ENCODE measurements at places on chromosomes 12 and 14. TPM values are rescaled to one million over a fixed set of nuclear protein-coding genes. Genes with fewer than 3 reads are reported as not detected.
A peak's percentile ranks its signal among the peaks of the same experiment; 100 is the strongest.

- peak; percentile 19 for DNase-seq
These were observed 290.2 kb downstream of the PRKD1 start for GRCh38 chr14:29637411-29637810.

GRCh38 chr14:45133683-45134050, 614 bp downstream of the FKBP3 start:
- no peak for DNase-seq

DNA sequence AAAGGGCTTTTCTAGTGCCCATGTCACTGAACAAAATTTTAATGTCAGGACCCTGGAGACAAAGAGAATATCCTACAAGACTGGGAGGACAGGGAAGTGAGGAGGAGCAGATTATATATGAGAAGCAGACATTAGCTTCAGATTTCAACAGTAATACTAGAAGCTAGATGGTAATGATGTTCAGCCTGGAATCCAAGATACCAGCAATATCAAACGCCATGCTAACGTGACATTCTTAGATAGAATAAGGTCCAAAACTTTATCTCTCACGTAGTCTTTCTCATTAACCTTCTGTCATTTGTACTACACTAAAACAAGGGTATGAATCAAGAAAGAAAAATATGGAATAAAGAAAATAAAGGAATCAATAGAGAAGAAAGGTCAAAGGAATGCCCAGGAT, 18.7 kb downstream of the SOS2 start:
- no peak for DNase-seq

DNA sequence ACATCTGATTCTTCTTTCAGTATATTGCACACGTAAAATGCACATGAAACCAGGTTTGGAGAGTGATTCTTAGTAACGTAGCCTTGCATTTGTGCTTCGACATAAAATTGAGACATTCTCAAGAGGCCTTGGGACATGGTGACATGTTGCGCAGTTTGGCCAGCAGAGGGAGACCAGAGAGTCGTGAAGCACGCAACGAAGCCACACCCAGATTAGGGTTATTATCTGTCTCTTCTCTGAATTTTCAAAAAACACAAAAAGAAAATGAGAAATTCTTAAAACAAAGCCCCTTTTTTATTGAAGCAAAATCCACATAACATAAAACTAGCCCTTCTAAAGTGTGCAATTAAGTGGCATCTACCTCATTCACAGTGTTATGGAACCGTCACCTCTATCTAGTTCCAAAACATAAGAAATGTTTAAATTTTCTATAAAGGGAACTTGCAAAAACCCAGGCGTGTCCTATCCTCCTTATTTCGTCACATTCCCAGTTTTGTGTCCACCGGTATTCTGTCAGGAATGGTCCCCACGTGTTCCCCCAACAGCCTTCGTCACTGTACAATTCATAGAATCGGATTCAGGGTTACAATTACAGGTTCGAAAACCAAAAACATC, 108.8 kb upstream of the ATF7IP start:
- DNase-seq = peak; percentile 72

- DNase-seq = no peak
These were observed 40.5 kb upstream of the GPR68 start for GRCh38 chr14:91284791-91285548.

DNA sequence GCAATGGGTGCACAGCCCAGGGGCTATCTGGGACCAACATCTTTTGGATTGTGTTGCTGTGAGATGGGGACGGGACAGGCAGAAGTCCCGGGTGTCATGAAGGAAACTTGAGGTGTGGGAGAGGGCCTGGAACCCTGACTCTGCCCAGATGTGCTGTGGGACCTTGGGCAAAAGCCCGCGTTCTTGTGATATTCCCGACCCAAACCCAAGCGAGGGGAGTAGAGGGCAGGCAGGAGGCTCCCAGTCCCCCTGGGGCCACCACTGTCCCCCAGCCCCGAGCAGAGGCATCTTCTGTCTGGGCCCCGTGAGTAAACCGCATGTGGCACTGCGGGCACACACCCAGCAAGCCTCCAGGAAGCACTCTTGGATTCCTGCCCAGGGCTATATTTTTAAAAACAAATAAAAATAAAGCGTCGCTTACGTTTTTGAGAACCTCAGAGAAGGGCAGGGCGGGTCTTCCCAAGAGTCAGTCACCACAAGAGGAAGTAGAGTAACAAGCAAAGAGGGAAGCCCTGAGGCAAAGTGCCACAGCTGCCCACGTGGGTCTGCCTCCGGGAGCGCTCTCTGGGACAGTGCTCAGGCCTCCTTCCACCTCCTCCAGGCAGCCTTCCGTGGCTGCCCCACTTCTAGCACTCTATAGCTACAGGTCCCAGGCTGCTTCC, 39.5 kb downstream of the BEGAIN start:
- DNase-seq = peak; percentile 88

DNA sequence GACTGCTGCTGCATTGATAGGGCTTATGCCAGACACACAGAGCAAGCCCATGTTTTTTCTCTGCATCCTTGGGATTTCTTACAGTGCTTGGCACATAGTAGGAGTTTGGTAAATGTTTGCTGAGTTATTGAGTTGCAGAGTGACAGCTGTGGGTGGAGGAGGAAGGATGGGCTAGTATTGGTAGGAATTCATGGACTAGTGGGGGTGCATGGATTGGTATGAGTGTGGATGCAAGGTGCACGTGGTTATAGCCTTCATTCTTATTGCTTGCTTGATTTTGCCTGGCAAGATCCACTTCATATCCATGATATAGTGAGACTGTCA, 11.4 kb downstream of the RGS6 start:
- DNase-seq = no peak

- DNase-seq = no peak
These were observed 9.8 kb upstream of the KCNA5 start for GRCh38 chr12:5033883-5034282.

DNA sequence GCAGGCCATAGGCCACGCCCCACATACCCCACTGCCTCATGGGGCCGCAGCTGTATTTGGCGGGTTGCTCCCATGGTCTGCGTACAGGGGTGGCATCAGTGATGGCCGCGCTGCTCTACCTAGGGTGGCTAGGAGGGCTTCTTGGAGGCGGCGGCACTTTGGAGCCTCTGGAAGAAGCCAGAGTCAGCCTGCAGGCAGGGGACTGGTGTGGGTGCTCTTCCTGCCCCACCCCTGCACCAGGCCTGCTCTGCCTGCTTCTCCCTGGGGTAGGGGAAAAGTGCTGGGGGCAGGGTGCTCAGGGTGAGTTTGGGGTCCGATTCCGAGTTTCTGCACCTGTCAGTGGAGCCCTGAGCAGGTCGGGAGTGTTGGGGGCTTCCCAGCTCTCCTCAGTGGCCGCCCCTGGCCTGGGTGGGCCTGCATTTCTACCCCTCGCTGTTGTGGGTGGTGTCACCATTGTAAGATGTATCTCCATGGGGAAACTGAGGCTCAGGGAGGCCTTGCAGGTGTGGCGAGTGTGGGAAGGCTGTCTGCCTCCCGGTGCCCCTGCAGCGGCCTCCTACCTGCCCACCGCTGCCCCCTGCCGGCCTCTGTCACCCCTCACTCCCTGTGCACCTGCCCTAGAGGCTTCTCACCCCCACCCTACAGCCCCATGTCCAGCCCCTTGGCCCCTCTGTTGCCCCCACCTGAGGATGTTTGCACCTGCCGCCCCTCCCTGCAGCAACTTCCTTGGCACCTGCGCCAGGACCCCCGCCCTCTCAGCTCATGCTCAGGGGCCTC, 5.5 kb downstream of the CEP170B start:
- no peak for DNase-seq

The DTD2 gene
- total RNA-seq = 16.2 TPM

DNA sequence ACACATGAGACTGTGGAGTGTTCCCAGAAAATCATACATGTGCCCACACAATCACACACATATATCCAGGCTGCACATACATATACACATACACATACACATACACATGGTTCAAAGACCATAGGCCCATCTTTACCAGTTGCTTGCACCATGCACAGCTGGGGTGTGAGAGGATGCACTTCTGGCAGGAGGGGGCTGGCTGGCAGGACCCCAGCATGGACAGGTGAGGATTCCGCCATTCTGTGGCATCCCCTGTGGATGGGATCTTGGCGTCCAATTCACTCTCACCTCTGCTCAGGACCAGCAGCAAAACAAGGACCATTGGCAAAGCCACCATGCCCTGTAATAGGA, 7.0 kb downstream of the ITGB7 start:
- DNase-seq = no peak

DNA sequence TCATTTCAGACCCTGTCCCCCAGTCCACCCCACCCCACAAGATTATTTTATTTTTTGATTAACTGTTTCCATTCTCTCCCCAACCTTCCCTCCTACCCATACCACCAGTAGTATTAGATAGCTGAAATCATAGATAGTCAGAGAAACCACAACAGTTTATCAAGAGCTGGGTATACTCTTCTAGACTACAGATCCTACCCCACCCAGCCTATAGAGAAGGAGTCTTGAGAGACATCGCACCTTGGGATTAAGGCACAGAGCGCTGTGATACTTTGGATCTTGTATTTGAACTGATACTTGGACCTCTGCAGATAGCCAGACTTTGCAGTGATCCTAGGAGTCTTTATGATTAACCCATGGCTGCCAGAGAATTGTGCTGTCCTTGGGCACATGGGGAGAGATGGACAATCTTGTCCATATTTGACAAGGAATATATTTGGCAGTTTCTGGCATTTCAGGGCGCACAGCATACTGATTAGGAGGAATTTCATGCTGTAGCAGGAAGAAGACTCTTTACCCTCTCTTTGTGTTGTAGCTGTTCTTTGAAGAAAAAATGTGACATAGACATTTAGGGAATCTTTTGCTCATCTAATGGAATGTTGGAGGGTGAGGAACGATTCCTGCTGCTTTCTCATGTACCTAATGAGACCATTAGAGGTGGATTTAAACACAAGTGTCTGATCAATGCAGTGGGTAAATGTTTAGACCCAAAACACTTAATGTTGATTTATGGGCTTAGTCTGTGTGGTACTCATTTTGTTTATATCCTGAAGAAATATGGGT, 982 bp downstream of the RBMS2 start:
- no peak for DNase-seq

DNA sequence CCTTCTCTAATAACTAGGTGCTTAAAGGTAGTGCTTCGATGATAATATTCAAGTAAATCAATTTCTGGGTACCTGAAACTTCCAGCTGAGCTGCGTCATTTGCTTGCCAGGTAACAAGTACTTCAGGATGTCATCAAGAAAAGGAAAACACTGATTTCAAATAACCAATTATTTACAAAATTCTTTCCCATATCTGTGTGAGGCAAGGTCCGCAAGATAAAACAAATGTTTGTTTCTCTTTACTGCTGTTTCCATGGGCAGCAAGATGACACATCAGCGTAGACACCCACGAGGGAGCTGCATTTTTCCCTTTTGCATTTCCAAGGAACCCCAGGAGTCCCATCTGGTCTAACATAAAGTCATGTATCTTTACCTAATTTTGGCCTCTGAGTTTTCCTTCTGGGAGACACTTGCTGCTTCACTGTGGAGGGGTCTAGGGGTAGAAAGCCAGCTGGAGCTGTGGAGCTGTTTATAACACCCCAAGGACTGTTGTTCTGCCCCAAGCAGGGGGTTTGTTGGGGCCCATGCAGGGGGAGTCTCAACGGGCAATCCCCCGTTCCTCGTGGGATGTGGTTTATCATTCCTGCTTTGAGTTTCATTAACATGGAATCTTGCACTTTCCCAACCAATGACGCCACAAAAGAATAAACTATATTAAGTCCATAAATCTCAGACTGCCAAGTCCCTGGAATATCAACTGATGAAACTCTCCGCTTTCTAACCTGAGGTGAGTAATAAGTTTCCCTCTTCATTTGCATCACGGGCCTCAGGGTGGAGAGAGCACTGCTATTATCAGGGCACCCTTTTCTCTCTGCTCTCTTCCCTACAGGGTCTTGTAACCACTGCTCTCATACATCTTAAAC, 112.8 kb upstream of the PELI2 start:
- no peak for DNase-seq

The SLC6A12 gene
- 2.5 TPM for total RNA-seq

The DAO gene
- total RNA-seq = 2.2 TPM

- no peak for DNase-seq
These were observed 18.0 kb downstream of the TUBA1A start for GRCh38 chr12:49170924-49171323.

GRCh38 chr12:13537623-13538022, 341.1 kb downstream of the EMP1 start:
- DNase-seq = no peak

- DNase-seq = peak; percentile 87
These were observed 1.9 kb upstream of the BCL11B start for GRCh38 chr14:99273766-99274345.

GRCh38 chr14:89201645-89202044, 215.4 kb downstream of the FOXN3 start:
- DNase-seq = no peak

DNA sequence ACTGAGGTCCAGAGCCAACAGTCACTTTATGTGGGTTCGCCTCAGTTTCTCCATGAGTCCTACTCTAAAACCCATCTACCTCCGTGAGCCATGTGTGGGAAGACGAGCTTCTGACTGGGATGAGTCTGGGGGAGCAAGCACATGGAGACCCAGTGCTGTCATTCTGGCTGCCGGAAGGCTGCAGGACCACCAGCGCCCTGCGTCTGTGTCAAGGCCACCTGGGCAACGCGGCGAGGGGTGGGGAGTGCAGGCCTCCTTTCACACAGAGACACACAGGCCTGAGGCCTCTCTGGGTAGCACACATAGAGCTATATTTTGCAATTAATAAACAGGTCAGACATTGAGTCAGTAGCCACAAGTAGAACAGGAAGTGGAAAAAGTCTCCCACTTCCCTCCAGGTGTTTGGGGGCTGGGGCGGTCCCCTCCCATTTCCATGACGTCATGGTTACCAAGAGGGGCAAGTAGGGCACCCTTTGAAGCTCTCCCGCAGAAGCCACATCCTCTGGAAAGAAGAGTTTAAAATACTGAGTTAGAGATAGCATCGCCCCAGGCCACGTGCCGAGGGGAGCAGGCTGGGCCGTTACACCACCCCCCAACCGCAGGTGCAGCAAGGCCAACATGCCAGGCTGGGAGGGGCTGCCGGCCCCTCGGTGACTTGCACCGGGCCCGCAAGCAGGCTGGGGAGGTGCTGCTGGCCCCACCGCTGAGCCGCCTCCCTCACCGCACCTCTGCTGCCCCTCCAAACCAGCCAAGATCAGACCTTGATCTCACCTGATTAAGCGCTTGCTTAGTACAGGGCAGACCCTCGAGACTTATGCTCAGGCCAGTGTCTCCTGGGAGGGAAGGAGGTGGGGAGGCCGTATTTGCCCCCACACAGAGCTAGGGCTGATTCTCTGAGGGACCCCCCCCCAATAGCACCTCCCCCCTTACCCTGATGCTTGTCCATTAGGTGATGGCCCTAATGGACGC, 32.7 kb downstream of the DAD1 start:
- peak; percentile 73 for DNase-seq

DNA sequence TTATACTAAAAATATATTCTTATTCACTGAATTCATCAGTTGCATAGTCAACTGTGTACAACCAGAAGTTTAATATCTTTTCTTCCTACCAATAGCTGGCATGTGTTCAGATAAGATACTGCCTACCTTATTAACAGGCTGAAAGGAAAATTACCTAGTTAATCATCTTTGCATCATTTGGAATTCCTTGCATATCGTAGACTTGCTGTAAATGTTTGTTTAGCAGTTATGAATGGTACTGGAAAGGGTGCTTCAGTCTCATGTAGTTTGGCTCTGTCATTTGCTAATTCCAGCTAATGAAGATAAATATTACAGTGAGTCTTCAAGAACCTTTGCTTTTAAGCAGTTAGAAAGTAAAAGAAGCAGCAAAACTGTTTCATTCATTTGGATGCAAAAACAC, 84.4 kb downstream of the PPHLN1 start:
- DNase-seq = no peak

GRCh38 chr12:73465106-73465505, 1072.5 kb upstream of the ATXN7L3B start:
- no peak for DNase-seq
